ENCODE measurements at places on chromosomes 5 and 9.

GRCh38 chr5:21654-22233 lies 70.2 kb upstream of the PLEKHG4B start:
- no peak for DNase-seq

DNA sequence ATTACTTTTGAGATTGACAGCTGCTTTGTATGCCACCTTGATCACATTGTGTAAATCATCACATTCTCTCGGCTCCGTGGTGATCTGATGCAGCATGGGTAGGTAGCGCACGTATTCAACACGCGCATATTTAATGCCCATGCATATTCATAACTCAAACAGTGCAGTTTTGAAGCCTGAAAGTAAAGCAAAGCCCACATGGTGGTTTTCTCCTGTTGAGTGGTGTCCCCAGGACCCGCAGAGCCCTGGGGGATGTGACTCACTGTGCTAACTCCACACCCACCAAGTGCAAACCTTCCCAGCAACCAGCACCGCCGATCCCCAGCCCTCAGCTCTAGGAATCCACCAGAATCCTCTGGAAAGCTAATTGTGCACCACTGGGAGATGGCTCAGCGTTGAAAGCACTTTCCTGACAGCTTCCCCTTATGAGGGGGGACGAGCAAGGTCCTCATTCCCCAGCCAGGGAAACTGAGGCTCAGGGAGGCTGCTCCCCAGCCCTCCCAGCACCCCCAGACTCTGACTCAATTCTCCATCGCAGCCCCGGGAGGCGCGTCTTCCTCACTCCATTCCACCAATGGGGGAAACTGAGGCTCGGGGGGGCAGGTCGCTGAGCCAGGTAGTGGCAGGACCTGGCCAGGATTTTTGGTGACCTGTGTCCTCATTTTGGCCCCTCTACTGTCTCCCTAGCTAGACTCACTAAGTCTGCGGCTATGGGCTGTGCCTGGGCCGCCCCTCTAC lies 46.4 kb downstream of the SARDH start:
- DNase-seq: no peak

GRCh38 chr5:160471761-160472160 lies 50.1 kb downstream of the PTTG1 start:
- DNase-seq: no peak

DNA sequence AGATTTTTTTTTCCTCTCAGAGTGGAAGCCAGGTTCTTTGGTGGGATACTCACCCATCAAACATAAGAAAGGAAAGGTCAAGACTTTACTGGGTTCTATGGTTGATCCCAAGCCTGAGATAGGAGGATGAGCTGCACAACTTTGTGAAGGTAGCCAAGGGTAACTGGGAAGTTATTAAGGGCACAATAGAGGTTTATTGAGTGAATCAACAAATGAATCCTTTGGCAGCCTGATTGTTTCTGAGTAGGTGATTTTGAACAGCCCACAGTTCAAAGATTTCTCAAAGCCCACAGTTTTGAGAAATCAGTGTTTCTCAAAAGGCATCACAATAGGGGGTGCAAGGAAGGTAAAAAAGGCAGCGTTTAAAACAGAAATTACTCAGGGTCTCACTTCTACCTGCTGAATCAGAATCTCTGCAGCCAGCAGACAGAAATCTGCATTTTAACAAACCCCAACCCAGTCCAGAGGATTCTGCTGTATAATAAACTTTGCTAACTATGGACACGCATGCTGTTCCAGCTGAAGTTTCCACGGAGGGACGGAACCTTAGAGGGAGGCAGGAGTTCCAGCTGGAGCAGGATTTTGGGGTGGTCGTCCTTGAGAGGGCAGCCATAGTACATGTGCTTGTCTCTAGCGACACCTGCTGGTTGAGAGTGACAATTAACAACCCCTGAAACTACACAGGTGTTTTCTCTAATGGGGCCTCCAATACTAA lies 32.7 kb upstream of the FSD1L start:
- no peak for DNase-seq

Measured in MV-4-11 (cell line).